ENCODE measurements at places on chromosomes 1 and 21. TPM values are rescaled to one million over a fixed set of nuclear protein-coding genes. Genes with fewer than 3 reads are reported as not detected.

DNA sequence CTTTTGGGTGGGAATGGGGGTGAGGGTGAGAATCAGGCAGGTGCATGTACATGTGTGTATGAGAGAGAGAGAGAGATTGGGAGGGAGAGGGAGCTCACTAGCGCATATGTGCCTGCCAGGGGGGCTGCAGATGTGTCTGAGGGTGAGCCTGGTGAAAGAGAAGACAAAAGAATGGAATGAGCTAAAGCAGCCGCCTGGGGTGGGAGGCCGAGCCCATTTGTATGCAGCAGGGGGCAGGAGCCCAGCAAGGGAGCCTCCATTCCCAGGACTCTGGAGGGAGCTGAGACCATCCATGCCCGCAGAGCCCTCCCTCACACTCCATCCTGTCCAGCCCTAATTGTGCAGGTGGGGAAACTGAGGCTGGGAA, 95.0 kb downstream of the EPHB2 start:
- no peak for DNase-seq

DNA sequence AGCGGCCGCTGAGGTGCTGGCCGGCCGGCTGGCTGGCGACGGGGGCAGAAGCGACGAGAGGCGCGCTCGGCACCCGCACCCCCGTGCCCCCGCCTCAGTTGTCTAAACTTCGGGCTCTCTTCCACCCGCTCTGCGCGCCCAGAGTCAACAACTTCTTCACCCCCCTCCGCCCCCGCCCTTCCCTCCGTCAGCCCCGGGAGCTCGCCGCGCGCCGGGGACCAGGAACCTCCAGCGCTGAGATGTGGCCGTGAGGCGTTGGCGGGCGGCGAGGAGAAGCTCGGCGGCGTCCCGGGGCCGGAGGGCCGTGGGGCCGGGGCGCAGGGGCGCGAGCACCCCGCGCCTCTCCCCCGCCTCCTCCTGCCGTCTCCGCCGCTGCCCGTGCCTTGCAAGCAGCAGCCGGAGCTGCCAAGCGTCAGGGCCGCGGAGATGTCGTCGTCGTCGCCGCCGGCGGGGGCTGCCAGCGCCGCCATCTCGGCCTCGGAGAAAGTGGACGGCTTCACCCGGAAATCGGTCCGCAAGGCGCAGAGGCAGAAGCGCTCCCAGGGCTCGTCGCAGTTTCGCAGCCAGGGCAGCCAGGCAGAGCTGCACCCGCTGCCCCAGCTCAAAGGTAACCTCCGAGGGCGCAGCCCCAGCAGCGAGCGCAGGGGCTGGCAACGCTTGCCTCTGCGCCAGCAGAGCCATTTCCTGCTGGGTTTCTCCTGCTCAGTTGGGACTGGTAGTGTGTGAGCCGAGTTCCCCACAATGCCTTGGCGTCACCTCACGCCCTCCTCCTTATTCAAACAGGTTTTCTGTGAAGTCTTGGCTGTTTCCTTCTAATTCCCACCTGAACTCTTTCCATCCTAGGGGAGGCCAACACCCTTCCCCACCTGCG, 710 bp downstream of the PPP2R5A start:
- peak; percentile 81 for DNase-seq

The CALML6 gene
- 0.47 TPM for total RNA-seq

DNA sequence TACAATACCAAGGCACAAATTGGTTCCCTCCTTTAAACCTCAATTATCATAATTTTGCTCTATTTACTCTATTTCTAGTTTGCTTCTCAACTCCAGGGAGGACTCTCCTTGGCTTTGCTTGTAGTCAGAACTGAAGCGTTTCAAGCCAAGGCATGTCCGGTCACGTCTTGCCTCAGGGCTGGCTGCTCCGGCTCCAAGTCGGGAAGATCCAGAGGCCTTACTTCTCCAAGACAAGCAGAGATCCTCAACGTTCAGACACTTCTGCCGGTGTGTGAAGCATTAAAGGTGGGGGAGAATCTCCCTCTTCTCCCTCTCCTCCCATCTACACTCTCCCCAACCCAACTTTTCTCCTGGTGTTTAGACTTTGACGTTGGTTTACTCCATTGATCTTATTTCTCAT, 7.2 kb upstream of the HHAT start:
- no peak for DNase-seq

- no peak for DNase-seq
Observed at GRCh38 chr21:26443291-26443690, 129.8 kb downstream of the CYYR1 start.

- DNase-seq: no peak
Observed at GRCh38 chr1:186330758-186331157, 44.3 kb downstream of the TPR start.

- DNase-seq: no peak
Observed at GRCh38 chr1:236716160-236716559, 29.9 kb downstream of the ACTN2 start.

GRCh38 chr1:182193908-182194550, 132.5 kb upstream of the ZNF648 start:
- no peak for DNase-seq

GRCh38 chr1:226627924-226628611, 79.5 kb downstream of the STUM start:
- peak; percentile 71 for DNase-seq

- no peak for DNase-seq
Observed at GRCh38 chr1:64363111-64363510, 106.8 kb upstream of the CACHD1 start.

DNA sequence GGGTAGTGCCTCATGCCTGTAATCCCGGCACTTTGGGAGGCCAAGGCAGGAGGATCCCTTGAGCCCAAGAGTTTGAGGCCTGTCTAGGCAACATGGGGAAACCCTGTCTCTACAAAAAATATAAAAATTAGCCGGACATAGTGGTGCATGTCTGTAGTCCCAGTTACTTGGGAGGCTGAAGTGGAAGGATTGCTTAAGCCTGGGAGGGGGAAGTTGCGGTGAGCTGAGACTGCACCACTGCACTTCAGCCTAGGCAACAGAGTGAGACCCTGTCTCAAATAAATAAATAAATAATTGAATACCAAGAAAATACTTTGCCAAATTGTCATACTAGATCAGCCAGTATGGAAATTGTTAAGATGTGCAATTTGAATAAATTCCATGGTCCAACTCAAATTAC, 5.9 kb upstream of the RBBP5 start:
- no peak for DNase-seq

The BNIPL gene
- 0.54 TPM for total RNA-seq

DNA sequence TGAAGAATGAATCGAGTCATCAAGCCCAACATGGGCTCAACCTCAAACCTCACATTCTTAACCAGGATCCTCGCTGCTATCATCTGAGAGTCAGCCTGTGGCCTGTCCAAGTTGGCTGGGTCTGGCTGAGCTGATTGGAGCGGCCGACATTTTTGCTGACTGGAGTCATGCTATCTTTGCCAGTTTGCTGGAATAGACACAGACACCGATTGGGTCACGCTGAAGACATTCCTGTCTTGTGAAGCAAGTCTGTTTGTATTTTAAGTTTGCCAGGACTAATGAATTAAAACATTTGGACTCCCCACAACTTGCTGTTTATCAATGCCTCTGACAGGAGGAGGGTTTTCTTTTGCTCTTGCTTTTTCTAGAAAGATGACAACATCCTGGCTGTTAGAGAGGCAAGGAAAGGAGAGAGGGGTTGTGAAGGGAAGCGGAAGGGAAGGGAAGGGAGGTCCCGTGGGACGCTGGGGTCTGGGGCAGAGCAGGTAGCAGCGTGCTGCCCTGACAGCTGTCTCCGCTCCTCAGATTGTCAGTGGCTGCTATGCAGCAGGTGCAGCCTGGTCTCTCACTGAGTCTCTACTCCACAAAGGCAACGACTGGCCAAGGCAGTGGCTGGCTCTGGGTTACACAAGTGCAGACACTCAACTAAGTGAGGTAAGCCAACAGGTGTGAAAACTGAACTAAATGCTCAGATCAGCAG, at the start of gene MAP3K7CL:
Gene MAP3K7CL, plus strand, starts transcription at position 375 of the 700 bp plus-strand sequence. CDS start 2,701 bp downstream, outside the sequence.
- no peak for DNase-seq

DNA sequence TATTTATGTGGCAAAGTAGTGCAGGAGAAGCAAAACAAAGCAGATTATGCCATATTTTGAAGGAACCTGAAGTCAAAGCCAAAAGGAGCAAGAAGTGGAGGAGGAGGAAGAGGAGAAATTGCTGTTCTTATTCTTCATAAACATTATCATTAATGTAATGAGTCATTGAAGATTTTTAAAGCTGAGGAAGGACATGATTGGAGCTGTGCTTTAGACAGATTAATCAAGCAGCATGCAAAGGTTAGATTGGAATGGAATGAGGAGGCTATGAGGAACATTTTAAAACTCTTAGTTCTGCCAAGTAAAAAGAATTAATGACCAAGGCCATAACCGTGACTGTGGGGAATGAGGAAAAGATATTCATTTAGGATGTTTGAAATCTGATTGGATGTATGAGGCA, 33.0 kb upstream of the HSD17B7 start:
- DNase-seq: no peak

The GLIS1 gene
- total RNA-seq: not detected

The SHISA4 gene
- 0.47 TPM for total RNA-seq

The NR1I3 gene
- total RNA-seq: not detected
